Mesangial cell (primary cell): ENCODE measurements at places on chromosomes 2 and 18. TPM values are rescaled to one million over a fixed set of nuclear protein-coding genes. Genes with fewer than 3 reads are reported as not detected.

STARD6 gene
- 0.38 TPM in 1 of 2 replicates, not detected in the other for total RNA-seq

MTCL1 gene
- total RNA-seq, result 51.8 and 64.5 TPM in 2 replicates

NUP35 gene
- total RNA-seq, result 7.6 and 16.8 TPM in 2 replicates

CRYGC gene
- total RNA-seq, result not detected in 2 replicates

MPHOSPH10 gene
- total RNA-seq, result 4.9 and 9.1 TPM in 2 replicates

COBLL1 gene
- 17.3 and 81.5 TPM in 2 replicates for total RNA-seq

KLHL29 gene
- total RNA-seq, result 4.9 and 11.4 TPM in 2 replicates

SLC5A7 gene
- not detected in 2 replicates for total RNA-seq

SPC25 gene
- total RNA-seq, result 0.51 and 12.7 TPM in 2 replicates

PROKR1 gene
- total RNA-seq, result not detected in 2 replicates

PROM2 gene
- total RNA-seq, result under 0.01 and 1.0 TPM in 2 replicates

RAX gene
- total RNA-seq, result not detected in 2 replicates

INHA gene
- 1.0 TPM in 1 of 2 replicates, not detected in the other for total RNA-seq

REG3A gene
- not detected in 2 replicates for total RNA-seq

NR4A2 gene
- total RNA-seq, result 0.25 TPM in 1 of 2 replicates, not detected in the other

NPPC gene
- total RNA-seq, result 0.76 TPM in 1 of 2 replicates, not detected in the other

CD8B2 gene
- total RNA-seq, result not detected in 2 replicates

TMBIM1 gene
- total RNA-seq, result 138 and 139 TPM in 2 replicates

LYG1 gene
- 0.51 TPM in 1 of 2 replicates, not detected in the other for total RNA-seq

LTBP1 gene
- total RNA-seq, result 69.7 and 109 TPM in 2 replicates

ABCG8 gene
- not detected in 2 replicates for total RNA-seq
